Bronchial epithelial cell (primary cell): ENCODE measurements at places on chromosomes 1 and 21. TPM values are rescaled to one million over a fixed set of nuclear protein-coding genes. Genes with fewer than 3 reads are reported as not detected.

The SGIP1 gene
- total RNA-seq = 0.79 TPM in 1 of 2 replicates, not detected in the other

The ELF3 gene
- 66.1 and 105 TPM in 2 replicates for total RNA-seq

The RHBDL2 gene
- total RNA-seq = 5.0 and 18.7 TPM in 2 replicates

The TSSK3 gene
- 0.26 and 0.64 TPM in 2 replicates for total RNA-seq

The INKA2 gene
- total RNA-seq = 4.5 and 6.0 TPM in 2 replicates

The GUCA2B gene
- total RNA-seq = not detected in 2 replicates

The NTNG1 gene
- 2.4 and 5.4 TPM in 2 replicates for total RNA-seq

The FAM163A gene
- total RNA-seq = not detected in 2 replicates

The CD1C gene
- not detected in 2 replicates for total RNA-seq

The TRIM67 gene
- total RNA-seq = not detected in 2 replicates

The SELE gene
- total RNA-seq = not detected in 2 replicates

The GJA4 gene
- not detected in 2 replicates for total RNA-seq

The CFHR4 gene
- not detected in 2 replicates for total RNA-seq
